H7 (cell line): ENCODE measurements at places on chromosomes 3 and 15.

- DNase-seq: no peak
These were observed 7.1 kb upstream of the GOLIM4 start for GRCh38 chr3:168102735-168103410.

DNA sequence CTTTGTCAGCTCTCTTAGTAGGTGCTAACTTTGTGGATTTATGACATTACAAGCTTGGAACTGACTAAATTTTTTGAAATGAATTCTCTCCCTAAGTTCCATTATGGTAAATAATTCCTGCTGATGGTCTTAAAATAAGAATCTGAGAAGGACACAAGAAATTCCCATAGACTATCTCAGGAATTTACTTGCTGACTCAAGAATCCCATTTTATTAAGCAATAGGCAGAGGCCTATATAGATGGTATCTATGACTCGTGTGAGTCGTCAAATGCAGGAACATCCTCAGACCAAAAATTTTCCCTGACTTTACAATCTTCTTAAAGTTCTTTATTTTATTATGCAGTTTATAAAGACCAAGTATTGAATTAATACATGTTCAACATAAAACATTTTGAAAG, 30.7 kb upstream of the CBLB start:
- no peak for DNase-seq

DNA sequence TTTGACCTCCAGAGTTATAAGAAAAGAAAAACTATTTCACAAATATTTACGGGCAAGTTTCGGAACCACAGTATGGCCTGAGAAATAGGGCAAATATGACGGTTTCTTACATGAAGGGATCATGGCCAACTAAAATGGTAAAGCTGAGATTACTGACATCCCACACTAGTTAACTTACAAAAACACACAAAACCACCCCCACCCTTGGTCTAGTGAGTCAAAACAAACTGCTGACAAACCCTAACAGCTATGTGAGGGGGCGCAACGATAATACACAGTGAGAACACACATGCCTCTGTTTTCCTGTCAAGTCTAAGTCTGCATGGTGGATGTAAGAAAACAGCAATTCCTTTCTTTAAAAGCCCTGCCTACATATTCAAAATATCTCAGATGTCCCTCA, 32.3 kb downstream of the CBLB start:
- no peak for DNase-seq

DNA sequence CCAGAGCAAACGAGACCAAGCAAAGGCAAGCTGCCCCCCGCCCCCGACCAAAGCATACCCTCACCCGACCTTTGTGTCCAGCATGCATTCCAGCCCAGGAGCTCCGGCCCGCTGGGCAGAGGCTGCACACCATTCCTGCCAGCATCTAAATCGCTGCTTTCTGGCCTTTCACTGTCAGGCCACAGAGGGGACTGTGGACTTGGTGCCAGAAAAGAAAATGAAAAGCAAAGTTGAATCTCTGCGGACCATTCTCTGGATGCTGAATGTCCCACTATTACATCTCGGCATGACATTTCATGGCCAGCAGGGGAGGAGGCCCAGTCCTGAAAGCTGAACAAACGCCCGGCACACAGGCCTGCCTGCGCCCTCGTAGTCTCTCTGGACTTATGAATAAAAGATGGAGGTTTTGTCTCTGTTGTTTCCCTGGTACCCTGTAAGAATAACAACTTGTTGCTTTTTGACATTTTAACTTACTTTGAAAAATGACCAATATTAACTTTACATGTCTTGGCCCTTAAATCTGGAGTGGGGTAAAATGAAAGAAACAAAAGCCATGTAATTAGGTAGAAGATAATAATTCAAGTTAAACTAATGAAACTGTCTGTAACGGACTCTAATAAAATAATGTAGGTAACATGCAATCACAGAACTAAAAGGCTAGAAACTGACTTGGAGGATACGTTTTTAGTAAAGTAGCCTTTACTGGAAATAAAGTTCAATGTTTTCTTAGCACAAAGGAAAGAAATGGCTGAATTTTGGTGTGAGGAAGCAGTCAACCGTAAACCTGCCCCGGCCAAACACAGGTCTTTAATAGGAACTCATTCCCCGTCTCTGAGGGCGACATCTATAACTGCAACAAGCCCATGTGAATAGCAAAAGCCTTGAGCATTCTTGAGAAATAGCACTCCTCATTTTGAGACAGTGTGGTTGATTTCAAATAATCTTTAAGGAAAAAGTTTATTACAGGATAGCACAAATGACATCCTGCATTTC, 12.7 kb downstream of the IL17RD start:
- DNase-seq: peak; percentile 57

DNA sequence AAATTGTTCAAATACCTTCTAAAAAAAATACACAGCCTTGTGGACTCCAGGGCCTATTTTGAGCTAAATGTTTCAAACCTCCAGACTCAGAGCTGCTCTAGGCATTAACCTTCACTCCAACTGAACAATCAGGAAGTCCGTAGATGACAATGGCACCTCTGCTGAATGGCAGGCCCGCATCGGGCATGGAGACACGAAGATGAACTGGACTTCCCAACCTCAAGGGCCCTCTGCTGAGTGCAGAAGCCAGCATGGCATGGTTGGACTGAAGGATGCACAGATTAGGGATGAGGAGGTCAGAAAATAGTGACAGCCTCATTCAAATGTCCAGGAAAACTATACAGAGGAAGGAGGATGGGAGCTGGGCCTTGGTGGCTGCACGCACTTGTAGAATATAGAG, 2.2 kb downstream of the FAM174B start:
- no peak for DNase-seq

DNA sequence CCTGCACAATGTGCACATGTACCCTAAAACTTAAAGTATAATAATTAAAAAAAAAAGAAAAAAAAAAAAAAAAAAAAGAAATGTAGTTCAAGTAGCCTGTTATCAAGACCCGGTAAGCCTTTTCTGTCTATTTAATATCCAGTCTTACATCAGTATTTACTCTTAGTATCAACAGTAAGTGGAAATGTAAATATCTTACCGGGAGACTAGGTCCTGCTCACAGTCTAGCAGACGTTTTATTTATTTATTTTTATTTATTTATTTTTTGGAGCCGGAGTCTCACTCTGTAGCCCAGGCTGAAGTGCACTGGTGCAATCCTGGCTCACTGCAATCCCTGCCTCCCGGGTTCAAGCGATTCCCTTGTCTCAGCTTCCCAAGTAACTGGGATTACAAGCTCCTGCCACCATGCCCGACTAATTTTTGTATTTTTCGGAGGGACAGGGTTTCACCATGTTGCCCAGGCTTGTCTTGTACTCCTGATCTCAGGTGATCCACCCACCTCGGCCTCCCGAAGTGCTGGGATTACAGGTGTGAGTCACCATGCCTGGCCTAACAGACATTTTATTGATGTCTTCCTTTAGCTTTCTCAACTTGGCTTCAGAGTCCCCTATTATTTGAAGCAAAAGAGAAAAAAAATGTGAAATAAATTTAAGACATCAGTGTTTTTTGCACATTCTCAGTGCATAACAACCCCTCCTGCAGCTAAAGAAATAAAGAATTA, 19.9 kb downstream of the C2CD4B start:
- no peak for DNase-seq

GRCh38 chr3:66083784-66084213, 45.1 kb upstream of the MAGI1 start:
- no peak for DNase-seq

DNA sequence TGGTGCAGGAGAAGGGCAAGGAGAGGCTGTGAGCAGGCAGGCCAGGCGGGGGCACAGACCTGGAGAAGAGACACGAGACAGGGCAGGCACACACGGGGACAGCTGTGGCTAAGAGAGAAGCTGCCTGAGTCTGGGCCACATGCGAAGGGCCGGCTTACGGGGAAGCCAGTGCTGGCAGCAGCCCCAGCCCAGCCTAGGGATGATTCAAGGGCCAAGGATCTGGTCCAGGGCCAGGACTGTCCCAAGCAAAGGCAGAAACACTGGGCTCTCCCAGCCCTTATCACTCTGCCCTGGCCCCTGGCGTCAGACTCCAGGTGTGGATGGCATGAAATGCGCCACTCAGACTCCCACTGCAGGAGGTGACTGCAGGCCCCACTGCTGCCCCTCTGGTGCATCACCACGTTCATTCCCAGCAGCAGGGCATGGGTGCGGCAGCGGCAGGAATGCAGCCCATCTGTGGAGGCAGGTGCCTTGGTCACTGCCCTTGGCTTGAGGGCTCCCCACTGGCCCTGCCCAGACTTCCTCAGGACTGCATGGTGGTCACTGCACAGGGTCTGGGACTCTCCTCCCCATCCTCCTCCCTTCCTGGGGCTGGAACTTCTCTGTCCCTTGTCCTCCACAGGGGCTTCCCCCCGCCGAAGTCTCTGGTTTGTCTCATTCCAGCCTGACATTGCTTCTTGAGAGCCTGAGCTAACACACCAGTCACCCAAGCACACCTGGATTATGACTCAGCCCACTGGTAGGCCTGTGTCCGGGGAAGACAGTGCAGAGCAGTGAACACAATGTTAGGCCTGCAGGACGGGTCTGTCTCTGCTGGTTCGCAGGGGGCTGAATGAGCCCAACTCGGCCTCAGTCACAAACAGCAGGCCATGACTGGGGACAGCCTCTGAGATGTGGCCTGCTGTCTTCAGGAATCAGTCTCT, 69.3 kb downstream of the TBC1D2B start:
- no peak for DNase-seq

DNA sequence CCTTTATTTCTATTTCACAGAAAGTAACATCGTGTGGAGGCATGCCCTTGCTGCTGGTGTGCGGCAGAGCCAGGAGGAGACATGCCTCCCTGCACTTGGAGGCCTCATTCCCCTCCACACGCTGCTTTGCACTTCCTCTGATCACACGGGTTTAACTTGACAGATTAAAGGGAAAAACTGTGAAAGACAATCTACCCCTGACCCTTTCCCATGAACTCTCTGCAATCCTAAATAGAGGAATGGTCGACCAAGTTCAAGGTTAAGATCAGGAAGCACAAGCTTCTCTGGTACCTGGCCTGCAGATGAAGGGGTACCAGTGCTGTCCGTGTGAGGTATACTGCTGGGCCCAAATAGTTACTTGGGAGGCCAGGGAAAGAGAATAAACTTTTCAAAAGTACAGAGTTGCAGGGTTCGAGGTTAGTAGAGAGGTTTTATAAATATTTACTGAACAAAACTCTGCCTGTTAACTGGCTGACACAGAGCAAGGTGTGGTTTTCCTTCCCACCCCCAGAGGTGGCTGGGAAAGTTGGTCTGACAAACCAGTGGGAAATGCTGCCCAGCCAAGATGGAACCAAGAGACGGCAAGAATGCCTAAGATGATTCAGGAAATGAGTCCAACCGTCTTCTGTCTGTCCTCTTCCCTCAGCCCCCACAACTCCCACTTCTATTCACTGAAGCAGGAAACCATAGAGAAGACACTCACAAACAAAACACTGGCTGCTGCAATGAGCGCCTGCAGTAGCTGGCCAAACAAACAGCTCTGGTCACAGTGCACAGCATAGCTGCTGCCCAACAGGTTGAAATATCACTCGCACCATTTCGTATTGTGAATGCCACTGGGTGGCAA, 79.6 kb downstream of the IGF2BP2 start:
- no peak for DNase-seq

- no peak for DNase-seq
These were observed 130.6 kb downstream of the CCNL1 start for GRCh38 chr3:157029365-157029790.

GRCh38 chr3:136236109-136236508, 14.0 kb upstream of the PCCB start:
- no peak for DNase-seq

DNA sequence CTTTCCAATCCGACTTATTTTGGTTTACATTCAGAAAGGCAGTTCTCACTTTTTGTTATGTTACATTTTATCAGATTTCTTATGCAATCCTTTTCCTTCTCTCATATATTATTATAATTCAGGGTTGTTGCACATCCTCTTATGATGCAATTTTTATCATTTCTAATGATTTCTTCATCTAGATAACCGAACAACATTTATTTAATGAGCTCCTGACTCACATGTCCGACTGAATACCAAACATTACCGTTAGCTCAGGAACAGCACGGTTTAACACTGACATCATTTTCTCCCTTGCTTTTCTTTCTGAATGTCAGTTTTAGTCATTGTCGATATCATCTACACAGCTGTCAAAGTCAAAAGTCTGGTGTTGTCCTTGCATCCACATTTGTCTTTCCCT, 199.2 kb downstream of the BCHE start:
- DNase-seq: no peak

DNA sequence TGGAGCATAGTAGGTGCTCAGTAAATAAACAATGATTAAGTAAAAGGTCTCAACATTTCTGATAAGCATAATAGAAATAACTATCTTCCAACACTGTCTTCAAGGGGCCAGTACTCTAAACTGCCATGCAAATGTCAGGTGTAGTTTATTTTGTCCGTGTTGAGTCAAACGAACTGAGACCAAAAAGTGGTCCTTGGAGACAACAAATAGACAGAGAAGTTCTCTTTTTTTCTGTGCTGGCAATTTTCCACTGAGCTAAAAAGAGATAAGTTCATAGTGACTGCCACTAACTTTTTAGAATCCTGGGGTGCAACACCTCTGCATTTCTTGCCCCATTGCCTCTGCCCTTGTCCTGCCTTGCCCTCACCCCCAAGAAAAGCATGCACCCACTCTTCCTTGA, 14.7 kb upstream of the MBNL1 start:
- DNase-seq: no peak

- no peak for DNase-seq
These were observed 2.7 kb downstream of the KLHL40 start for GRCh38 chr3:42688016-42688415.

- DNase-seq: no peak
These were observed 24.0 kb downstream of the TGFBR2 start for GRCh38 chr3:30630238-30631030.

- no peak for DNase-seq
These were observed 15.5 kb upstream of the PRSS50 start for GRCh38 chr3:46733026-46733800.

GRCh38 chr15:75966073-75966472, 46.2 kb downstream of the NRG4 start:
- DNase-seq: no peak

GRCh38 chr3:149466192-149466591, 8.3 kb upstream of the TM4SF4 start:
- peak; percentile 55 for DNase-seq

GRCh38 chr3:94256888-94257813, 194.3 kb downstream of the NSUN3 start:
- DNase-seq: no peak

- no peak for DNase-seq
These were observed 4.7 kb downstream of the PIK3CB start for GRCh38 chr3:138829886-138830510.

DNA sequence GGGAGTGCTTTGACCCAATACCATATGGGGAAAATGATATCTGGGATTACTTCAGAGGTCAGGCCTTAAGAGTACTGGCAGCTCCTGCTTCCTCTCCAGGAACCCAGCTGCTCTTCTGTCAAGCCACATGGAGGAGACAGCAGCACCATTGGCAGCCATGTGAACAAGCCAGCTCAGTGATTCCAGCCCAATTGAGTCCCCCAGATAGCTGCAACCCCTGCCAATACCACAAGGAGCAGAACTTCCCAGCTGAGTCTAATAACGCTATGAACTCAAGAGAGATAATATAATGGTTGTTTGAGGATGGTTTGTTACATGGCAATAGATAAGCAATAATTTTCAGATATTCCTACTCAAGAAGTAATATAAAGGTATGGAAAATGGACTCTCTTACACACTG, 126.8 kb upstream of the CPNE4 start:
- DNase-seq: peak; percentile 14
